Urinary bladder (tissue), 4 donors: ENCODE measurements at places on chromosomes 13 and 19. TPM values are rescaled to one million over a fixed set of nuclear protein-coding genes. Genes with fewer than 3 reads are reported as not detected.

DNA sequence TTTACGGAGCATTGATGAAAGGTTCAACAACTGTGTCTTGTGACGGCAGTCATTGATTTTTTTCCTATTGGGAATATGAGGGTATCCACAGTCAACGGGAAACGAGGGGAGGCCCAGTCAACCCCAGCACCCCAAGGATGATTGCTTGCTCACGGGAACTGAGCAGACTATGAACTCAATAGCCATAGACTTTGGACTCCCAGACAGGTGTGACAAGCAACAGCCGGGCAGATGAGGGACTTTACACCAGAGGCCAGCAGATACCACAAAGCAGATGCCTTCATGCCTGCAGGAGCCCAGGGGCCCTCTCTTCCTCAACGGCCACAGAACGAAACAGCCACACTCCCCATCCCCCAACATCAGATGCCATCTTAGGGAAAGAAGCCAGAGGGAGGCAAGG lies 80.3 kb upstream of the FLT1 start:
- no peak for DNase-seq

- DNase-seq = no peak
Measured at GRCh38 chr19:8600816-8601215, 9.7 kb downstream of the ADAMTS10 start.

The ZNF471 gene
- polyA plus RNA-seq = 6.8 TPM

The UPK1A gene
- polyA plus RNA-seq = 81.8 TPM

The ZNF492 gene
- polyA plus RNA-seq = 0.23 TPM

DNA sequence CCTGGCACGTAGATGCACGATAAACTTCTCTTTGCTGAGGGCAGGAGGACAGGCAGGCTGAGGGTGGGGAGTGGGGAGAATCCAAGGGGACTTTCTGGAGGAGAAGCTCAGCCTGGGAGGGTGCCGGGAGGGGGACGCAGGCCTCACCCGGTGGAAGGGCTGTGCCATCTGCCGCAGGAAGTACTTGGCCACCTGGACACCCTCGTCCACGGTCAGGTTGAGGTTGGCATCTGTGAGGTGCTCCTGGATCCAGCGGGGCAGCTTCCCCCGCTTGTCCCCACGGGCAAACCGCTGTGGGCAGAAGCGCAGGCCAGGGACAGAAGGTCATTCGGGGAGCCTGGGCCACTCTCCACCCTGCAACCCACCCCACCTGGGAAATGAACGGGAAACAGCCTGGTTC lies 11.5 kb downstream of the KLC3 start:
- no peak for DNase-seq

DNA sequence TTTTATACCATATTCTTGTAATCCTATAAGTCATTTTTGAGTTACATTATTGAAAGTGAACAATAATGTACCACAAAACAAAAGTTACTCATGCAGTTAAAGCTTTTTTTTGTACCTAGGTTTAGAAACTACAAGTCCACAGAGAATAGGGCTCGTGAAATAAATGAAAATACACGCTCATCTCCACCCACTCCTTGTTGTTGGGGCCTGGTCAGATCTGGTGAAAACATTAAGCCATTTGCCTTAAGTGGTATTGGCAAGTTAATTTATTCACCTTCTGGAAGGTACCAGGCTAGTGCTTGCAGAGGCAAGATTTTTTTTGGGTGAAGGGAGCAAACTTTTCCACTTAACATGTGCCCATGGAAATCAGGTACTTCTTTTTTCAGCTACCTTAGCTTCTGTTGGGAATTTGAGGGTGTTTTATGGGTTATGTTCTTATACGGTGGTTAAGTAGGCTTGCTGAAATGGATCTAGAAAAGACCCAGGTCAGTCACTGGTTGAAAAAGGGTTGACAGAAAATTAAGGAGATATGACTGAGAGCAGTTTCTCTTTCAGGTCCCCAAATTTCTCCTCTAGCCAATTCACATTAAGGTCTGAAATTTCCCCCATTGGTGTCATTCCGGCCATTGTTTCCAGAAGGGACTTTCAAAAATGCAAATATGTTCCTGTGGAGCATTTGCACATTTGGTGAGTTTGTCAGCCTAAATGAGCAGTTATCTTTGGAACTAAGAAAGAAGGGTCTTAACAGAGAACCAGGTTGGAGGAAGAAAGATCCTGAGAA lies 143.3 kb downstream of the KCNRG start:
- DNase-seq = no peak
